ENCODE measurements at places on chromosomes 6 and 20.

- no peak for DNase-seq
These were observed 741 bp downstream of the PTPN1 start for GRCh38 chr20:50510706-50511542.

DNA sequence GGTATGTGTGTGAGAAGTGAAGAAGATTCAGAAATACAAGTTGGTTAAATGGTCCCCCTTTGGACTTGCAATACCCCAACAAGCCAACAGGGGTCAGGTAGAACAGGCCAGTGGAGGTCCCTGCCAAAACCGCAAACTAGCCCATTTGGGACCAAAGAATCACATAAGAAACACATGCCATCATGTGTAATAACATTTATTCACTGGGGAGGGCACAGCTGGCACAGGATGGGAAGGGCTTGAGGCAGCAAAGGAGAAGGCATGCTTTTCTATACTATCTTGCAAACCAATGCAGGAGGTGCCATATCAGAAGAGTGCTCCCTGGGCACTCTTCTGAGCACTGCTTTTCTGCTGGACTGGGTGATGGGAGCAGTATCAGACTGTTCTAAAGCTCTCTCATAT, 116.1 kb upstream of the TRAF3IP2 start:
- DNase-seq = no peak

- peak; percentile 41 for DNase-seq
These were observed 7.8 kb downstream of the KCNG1 start for GRCh38 chr20:51014797-51015722.

DNA sequence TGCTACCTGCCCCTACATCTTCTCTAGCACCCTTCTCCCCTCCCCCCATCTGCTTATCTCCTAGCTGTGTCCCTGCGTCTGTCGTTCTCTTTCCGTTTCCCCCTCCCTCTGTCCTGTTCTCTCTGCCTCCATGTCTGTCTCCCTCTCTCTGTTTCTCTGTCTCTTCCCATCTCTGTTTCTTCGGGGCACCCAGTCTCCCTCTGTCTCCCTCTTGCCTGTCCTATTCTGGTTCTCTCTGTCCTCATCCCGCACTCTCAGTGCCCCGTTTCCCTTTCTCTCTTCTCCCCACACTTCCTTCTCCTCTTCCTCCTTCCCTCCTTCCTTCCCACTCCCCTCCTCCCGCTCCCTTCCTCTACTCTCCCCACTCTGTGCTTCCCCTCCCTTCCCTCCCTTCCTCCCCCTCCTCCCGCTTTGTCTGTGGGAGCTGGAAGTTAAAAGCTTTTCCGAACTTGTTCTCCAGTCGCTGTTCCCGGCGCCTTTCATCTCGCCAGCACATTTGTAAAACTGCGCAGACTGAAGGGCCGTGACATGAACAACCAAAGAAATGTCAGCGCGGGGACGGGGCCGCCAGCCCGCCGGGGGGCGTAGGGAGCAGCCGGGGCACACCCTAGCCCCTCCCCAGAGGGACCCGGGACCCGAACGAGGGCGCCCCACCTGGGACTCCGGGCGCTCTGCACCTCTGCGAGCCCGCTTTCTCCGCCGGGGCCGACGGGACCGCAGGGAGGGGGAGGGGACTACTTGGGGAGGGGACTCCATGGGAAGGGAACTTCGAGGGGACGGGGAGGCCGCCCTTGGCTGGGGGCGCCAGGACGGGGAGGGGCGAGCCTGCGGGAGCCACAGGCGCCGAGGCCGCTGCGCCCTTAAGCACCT, 4.0 kb upstream of the CDH22 start:
- DNase-seq = no peak

DNA sequence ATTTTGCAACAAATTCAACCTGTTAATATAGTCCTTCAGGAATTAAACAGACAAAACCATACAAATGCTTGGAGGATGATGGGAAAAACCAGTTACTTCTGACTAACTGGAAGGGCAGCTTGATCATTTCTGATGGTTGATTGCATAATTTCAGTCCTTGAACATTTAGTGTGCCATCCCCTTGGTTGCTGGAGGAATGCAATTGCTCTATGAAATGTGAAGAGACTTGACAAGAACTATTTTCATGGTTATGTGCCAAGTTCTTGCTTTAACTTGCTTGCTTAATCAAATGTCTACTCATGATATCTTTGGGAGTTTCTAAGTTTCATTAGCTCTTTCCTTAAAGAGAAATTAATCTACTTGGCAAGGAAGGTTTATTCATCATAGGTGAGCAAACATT, 45.2 kb downstream of the ANKEF1 start:
- peak; percentile 74 for DNase-seq

DNA sequence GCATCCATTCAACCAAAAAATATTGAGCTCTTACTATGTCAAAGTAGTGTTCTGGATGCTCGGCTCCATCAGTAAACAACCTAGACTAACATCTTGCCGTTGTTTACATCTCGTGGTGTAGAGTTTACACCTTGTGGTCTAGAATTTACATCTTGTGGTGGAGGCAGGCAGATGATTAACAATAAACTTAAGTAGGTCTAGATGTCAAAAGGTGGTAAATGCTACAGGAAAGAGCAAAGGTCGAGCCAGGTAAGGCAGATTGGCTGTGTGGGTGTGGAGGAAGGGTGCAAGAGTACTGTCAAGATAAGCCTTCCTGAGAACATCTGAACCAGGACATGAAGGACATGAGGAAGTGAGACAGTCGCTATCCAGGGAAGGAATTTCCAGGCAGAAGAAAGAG, 88.4 kb upstream of the ESR1 start:
- DNase-seq = no peak

DNA sequence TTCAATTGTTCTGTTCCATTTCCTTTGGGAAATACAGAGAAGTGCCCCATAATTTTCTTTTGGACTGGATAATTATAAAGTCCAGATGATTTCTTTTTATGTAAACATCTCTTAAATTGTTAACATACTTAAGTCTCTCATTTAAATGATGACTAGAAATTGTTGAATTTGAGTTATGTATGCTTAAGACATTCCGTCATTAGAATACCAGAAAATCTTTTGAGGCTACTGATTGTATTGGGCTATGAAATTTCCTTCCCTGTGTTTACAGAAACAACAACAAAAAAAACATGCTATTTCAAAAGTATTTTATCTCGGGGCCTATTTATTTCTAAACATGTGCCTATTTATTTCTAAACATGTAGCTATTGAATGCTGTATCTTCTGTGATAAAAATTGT, 125.4 kb downstream of the SH3BGRL2 start:
- DNase-seq = no peak

DNA sequence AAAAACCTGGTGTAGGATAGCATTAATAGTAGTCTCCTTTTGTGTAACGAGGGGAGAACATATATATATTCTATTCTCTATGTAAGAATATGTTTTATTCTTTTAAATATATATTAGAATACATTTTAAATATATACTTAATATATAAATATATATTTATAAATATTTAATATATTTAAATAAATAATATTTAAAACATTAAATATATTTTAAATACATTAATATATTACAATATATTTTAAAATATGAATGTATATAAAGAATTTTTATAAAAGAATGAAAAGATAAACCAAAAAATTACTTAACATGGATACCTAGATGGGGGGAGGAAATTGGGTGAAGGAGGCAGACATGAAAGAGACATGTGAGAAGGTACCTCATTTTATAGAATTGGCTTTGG, 53.0 kb upstream of the ZNF831 start:
- no peak for DNase-seq

- peak; percentile 48 for DNase-seq
These were observed 55.6 kb downstream of the MEP1A start for GRCh38 chr6:46848684-46849360.

DNA sequence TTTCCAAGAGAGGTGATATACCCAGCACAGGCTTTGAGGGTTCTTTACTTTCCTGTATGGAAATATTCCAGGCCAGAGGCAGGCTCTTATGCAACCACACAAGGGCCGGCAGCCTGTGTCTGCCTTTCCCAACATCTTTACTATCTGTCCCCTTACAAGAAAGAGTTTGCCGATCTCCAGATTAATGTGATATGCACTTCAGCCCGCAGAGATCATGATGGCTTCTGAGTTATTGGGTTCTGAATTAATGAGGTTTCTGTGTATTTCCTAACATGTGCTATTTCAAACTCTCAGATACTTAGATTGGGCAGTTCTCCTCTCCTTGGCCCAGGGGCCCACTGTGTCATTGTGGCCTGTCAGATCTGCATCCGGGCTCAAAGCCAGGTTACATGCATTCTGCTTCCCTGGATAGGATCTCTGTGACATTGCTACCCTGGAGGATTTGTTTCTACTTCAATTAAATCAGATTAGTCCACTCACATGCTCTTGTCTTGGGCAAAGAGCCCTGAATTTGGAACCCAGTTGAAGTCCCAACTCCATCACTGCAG, 56.6 kb downstream of the TGM2 start:
- DNase-seq = no peak

DNA sequence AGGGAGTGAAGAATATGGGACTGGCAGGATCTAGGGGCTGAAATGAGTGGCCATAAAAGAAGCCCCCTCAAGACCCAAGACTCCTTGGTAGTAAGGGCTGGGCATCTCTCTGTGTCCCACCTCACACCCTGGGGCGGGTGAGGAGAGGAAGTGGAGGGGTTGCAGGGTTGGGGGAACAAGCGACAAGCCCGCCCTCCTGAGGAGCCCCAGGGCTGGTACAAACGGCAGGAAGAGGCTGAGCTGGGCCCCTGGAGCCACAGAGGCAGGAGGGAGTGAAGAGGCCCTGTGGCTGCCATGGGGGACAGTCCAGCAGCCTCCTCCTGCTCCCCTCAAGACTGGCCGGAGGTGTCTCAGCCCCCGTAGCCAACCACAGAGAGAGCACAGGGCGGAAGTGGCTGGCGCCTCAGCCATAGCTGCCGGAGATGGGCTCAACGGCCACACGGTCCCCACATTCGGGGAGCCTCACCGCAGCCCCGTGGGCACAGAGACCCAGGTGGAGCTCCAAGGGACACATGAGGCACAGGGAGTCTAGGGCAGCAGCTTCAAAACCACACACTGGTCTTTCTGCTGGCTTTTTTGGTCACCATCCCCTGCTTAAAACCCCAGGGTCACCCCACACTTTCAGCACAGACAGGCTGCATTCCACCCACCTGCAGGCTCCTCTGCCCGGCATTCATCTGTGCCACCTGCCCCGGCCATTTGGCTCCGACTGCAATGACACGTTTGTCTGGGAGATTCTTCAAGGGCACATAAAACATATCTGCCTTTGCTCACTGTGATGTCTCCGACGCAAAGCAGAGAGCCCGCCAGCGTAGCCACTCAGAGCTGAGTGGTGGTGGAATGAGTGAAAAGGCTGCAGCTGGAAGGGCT, 524 bp downstream of the C20orf203 start:
- no peak for DNase-seq

DNA sequence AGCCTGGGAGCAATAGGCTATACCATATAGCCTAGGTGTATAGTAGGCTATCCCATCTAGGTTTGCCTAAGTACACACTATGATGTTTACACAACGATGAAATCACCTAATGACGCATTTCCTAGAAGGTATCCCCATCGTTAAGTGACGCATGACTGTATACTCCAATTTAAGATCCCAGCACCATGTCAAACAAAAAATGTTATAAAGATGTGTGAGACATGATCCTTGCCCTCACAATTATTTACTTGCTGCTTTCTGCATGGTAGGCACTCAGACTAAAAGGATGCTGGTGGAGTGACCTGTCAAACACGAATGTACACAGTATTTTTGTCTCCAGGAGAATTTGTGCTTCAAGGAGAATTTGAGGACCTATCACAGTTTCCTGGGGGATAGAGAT, 32.3 kb downstream of the SNAP25 start:
- no peak for DNase-seq

DNA sequence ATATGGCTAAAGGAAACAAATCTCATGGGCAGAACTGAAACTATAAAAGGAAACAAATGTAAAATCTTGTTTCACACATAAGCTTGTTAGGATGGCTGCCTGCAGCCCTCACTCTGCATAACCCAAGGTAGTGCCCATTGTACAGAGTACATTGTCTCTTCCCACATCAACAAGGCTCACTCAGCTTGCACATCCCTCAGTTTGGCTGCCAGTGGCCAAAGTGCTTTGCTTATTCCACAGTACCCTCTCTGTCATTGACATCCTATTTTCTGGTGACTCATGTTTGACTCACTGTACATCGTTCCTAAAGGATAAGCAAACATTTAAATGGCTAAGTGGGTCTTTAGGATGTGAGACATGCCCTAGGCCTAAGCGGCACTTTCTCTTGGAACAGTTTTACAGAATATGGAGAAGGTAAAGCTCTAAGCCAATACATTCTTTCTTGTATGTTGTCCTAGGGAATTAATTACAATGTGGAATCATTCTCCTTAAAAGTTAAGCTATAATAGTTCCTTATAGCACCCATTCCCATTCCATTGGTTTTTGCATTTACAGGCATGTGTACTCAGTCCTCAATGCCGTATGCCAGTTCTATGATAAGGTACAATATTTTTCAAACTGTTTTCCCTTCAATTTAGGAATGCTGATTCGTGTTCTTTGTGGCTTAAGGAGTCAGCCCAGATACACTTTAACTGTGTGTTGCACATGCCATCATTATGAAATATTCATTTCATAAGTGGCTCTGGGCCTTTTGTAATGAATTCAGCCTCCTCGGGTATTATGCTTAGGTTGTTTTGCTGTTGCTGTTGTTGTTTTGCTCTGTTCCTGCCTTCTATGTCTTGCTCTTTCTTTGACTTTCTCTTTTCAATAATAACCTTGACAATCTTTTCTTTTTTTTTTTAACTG, 5.5 kb downstream of the ANKEF1 start:
- DNase-seq = peak; percentile 58

GRCh38 chr20:25320035-25320800, 70.4 kb downstream of the ABHD12 start:
- DNase-seq = no peak

DNA sequence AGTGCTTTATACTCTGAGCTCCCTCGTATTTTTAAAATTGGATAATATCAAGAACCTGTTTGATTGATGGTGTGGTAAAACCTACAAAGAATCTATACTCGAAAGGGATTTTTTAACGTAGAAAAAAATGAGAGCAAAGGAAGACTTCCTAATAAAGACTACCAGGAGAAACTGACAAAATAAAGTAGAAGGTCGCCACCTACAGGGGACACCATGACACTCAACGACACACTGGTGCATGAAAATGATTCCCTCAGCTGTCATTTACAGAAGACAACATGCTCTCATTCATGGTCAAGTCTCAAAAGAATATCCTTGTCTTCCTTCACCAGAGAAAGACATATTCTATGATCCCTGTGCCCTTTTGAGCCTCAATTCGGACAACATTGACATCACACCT, 10.1 kb upstream of the NHSL1 start:
- peak; percentile 67 for DNase-seq

DNA sequence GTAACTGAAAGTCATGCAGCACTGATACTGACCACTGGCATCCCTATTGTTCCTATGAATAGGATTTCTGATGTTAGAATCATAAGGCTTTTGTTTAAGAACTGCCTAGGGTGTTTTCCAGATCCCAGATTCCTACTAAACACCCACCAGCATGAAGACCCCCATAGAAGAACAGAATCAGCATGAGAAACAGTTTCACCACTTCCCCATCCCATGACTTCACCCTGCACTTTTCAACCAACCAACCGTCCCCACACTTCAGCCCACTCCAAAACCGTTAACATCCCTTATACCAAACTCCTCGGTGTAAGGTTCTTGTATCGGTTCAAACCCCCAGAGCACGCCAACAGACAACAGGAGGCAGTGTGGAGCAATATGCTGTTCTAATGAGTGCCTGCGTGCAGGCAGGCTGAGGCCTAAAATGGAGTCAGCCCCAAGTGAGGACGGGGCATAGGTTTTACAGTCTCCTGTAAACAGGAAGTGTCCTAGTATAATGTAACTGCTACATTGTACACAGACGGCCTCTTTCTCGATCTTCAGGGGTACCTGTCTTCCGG, 11.4 kb upstream of the SSTR4 start:
- peak; percentile 31 for DNase-seq

All from renal cortical epithelial cell (primary cell).